Bronchial epithelial cell (primary cell): ENCODE measurements at places on chromosomes 11 and 22. TPM values are rescaled to one million over a fixed set of nuclear protein-coding genes. Genes with fewer than 3 reads are reported as not detected.

The TEX12 gene
- 0.26 TPM in 1 of 2 replicates, not detected in the other for total RNA-seq

The MYO18B gene
- total RNA-seq = not detected in 2 replicates

DNA sequence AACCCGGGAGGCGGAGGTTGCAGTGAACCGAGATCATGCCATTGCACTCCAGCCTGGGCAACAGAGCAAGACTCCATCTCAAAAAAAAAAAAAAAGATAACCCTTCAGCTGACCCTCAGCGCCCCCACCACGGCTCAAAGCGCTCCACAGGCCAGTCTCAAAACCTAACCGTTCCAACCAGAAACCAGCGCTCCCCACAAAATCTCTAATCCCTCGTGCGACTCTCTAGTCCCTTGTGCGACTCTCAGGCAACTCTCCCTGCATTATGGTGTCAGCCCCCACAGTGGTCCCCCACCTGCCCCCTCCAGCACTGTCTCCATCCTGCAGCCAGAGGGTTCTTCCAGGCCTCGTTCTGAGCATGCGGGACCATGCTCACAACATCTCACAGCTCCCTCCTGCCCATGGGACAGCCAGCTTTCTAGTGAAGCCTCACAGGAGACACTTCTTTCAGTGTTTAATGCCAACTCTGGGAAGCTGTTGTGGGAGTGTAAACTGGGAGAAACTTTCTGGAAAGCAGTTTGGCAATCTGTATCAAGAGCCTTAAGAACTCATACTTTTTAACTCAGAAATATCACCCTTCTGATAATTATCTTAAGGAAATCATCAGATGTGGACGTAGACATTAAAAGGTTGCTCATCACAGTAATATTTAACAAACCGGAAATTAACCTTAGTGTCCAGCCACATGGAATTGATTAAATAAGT is 4.2 kb upstream of the RASGRP2 start:
- peak; percentile 55 for DNase-seq

DNA sequence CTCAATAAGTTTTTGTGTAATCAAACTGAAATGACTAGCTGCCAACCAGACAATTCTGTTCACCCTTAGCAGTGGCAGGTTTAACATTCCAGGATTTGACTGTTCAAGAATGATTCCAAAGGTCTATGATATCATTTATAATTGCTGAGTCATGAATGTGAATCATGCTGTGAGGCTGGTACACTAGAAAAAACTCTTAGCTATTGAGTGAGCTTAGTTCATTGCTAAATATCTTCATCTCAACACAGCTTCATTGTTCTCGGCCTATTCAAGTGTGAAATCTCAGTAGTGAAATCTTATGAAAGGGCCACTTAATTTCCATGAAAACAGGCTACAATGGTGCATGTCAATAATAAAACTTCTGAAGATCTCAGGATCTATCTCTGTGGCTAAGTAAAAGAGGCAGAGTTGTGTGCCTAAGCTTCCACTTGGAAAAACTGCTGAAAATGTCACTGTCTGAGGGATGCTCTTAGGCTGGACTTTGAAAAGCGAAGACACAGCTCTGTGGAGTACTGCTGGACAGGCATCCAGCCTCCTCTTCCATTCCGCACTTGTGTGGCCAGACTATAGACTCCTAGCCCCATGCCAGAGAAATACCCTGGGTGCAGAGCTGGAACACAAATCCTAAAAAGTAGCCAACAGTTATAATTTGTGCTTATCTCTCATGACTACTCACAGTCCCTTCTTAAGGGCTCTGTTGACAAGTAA is 12.8 kb downstream of the AQP11 start:
- peak; percentile 95 for DNase-seq

GRCh38 chr11:115843111-115843510 is 338.9 kb upstream of the CADM1 start:
- DNase-seq = no peak

DNA sequence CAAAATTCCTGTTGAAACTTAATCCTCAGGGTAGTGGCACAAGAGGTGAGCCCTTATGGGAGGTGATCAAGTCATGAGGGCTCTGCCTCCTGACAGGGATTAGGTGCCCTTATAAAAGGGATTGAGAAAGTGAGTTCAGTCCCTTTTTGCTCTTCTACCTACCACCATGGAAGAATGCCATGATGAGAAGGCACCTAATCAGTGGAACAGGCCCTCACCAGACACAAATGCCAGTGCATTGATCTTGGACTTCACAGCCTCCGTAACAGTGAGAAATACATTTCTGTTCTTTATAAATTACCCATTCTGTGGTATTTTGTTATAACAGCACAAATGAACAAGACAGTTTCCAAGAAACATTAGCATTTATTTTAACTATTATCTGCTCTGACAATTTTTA is 81.0 kb upstream of the MTMR2 start:
- no peak for DNase-seq

GRCh38 chr22:38435010-38435409 is 20.0 kb downstream of the KCNJ4 start:
- DNase-seq = no peak

- no peak for DNase-seq
Observed at GRCh38 chr11:27373856-27374602, 11.0 kb upstream of the CCDC34 start.

- peak; percentile 75 for DNase-seq
Observed at GRCh38 chr11:128888034-128888985, 2.8 kb upstream of the KCNJ5 start.
